ENCODE measurements at places on chromosomes 3 and 15. TPM values are rescaled to one million over a fixed set of nuclear protein-coding genes. Genes with fewer than 3 reads are reported as not detected.

GRCh38 chr15:70907784-70908471 is 15.3 kb downstream of the LRRC49 start:
- H3K27ac ChIP-seq = no peak overlapping the region
- DNase-seq = no peak
- no peaks in the 10 kb centered on the region for H3K4me1 ChIP-seq
- peaks cover 35% of the 10 kb centered on the region for H3K36me3 ChIP-seq
- no peaks in the 10 kb centered on the region for H3K27me3 ChIP-seq

GRCh38 chr3:67382536-67382935 is 271.9 kb downstream of the SUCLG2 start:
- H3K4me3 ChIP-seq = no peak overlapping the region
- no peak overlapping the region for H3K27ac ChIP-seq

DNA sequence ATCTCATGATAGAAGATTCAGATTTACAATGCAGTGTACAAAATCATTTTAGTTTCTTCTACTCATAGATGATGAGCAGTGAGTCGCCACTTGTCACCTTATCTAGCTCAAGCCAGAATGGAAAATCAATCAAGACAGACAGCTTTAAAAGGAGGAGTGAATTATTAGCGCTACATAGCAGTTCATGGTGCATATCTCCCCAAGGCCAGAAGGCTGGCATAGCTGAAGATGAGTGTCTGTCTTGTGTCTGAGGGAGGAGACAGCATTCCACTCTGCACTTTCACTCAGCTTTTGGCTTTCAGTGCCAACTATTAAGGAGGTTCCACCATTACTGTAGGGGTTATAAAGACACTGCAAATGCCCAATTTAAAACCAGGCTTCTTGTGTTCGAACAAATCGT is 804.1 kb upstream of the LMCD1 start:
- H3K27ac ChIP-seq = no peak overlapping the region
- H3K4me1 ChIP-seq = no peaks in the 10 kb centered on the region
- H3K4me3 ChIP-seq = no peak overlapping the region
- no peaks in the 10 kb centered on the region for H3K27me3 ChIP-seq

The MESP2 gene
- total RNA-seq = not detected

The SPATA12 gene
- not detected for total RNA-seq

DNA sequence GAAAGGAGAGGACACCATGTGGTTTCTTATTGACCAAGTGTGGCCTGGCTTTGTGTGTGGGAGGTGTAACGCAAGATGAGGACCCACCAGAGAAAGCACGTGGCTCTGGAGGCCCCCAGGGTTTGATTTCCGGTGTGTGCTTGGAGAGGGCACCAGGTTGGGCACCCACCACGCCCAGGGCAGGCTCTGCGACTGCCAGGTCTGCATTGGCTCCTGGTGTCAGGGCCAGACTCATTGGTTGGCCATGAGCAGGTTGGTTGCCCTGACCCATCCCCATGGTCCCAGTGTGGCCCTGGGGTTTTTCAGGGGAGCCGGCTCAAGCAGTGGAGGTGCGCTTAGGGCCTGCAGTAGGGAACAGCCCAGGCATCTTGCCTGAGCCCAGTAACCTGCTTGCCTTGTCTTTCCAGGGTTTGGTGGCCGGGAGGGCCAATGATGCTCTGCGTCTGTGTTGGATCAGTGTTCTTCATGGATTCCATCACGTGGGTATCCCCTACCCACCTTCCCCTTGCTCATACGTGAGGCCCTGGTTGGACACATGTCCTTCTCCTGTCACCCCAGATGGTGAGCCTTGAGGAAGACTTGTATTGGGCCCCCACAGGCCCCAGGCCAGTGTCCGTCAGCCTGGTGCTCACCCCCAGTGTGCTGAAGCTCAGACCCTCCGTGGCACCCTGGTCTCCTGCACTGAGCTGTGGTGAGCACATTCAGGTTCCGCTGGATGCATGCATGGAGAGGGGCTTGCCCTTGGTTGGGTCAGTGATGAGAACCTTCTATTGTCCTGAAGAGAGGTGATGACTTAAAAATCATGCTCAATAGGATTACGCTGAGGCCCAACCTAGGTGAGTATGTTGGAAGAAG is 193.9 kb downstream of the UBE3A start:
- no peak for DNase-seq
- H3K4me3 ChIP-seq = no peak overlapping the region
- no peak overlapping the region for H3K27ac ChIP-seq
- H3K27me3 ChIP-seq = no peaks in the 10 kb centered on the region
- no peaks in the 10 kb centered on the region for H3K4me1 ChIP-seq
- peaks cover 2% of the 10 kb centered on the region for H3K36me3 ChIP-seq

The RARRES1 gene
- 35.1 TPM for total RNA-seq

GRCh38 chr15:91472316-91472756 is 372.3 kb downstream of the SV2B start:
- no peaks in the 10 kb centered on the region for H3K36me3 ChIP-seq
- H3K4me3 ChIP-seq = no peak overlapping the region
- no peak for DNase-seq
- H3K27me3 ChIP-seq = no peaks in the 10 kb centered on the region

The IL17RE gene
- total RNA-seq = 0.99 TPM

DNA sequence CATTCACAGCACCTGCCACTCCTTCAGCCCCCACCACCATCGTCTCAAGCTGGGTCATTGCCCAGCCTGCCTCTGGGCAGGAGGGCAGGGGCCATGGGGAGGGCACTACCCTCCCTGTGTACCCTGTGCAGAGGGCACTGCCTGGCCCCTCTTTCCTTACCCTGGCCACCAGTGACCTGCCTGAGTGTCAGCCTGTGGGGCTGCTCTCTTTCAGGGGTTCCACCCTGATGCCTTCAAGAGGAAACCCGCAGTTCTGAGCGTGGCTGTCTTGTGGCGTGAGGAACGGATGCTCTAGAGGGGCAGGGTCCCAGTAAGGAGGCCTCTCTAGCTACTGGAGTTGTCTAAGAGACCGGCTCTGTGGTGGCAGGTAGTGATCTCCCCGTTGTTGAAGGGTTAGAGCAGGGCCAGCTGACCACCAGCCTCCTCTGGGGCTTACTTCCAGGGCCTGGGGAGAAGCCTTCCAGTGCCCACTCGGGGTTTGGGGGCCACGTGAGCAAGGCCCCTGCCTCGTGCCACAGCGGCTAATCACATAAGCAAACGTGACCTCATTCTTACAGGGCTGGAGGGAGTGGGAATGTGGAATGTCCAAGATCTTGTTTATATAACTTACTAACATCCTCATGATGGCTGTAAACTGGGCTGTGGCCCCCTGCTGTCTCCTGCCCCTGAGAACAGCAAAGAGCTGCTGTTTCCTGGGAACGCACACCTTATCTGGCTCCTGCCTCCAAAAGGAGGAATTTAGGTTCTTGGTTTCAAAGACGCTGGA is 31.4 kb upstream of the SEC13 start:
- no peak overlapping the region for H3K27ac ChIP-seq
- no peaks in the 10 kb centered on the region for H3K36me3 ChIP-seq
- H3K4me1 ChIP-seq = no peaks in the 10 kb centered on the region
- H3K27me3 ChIP-seq = no peaks in the 10 kb centered on the region
- DNase-seq = no peak

The PLSCR2 gene
- not detected for total RNA-seq

The IQSEC1 gene
- total RNA-seq = 57.5 TPM

GRCh38 chr3:100103558-100104441 is 10.5 kb downstream of the FILIP1L start:
- H3K4me3 ChIP-seq = no peak overlapping the region
- no peak for DNase-seq
- H3K4me1 ChIP-seq = peaks cover 65% of the 10 kb centered on the region
- peak overlapping the region; percentile 30 for H3K27ac ChIP-seq
- no peaks in the 10 kb centered on the region for H3K27me3 ChIP-seq

DNA sequence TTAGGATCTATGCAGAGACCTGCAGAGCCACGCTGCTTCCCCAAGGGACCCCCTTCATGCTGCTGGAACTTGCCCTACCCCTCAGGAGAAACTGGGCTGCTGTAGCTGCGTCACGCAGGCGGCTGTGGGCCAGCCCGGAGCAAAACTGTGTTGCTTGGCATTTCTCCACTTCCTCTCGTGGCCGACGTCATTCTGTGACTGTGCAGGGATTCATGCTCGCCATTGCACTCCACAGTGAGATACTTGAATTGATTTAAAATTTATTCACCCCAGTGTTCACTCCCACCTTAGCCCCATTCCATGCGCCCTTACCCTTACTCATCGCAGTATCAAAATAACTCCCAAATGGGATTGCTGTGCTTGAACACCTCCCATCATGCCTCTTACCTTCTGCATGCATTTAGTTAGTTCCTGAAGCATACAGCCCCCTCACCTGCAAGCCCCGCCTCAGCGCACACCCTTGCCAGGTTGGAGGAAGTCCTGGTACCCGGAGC is 45.7 kb downstream of the TMEM44 start:
- H3K27ac ChIP-seq = no peak overlapping the region
- peaks cover 9% of the 10 kb centered on the region for H3K4me1 ChIP-seq
- H3K27me3 ChIP-seq = no peaks in the 10 kb centered on the region
- no peak for DNase-seq

The CLDN1 gene
- 1.2 TPM for total RNA-seq

The PDE12 gene
- 26.5 TPM for total RNA-seq

- no peaks in the 10 kb centered on the region for H3K36me3 ChIP-seq
- H3K27ac ChIP-seq = no peak overlapping the region
- H3K4me3 ChIP-seq = no peak overlapping the region
- no peaks in the 10 kb centered on the region for H3K27me3 ChIP-seq
- H3K4me1 ChIP-seq = no peaks in the 10 kb centered on the region
- DNase-seq = no peak
Observed at GRCh38 chr3:23271876-23272741, 69.0 kb downstream of the UBE2E2 start.

The GOLGA8B gene
- total RNA-seq = 20.3 TPM

GRCh38 chr15:42650208-42651066 is 75.0 kb downstream of the STARD9 start:
- H3K27ac ChIP-seq = no peak overlapping the region
- H3K4me3 ChIP-seq = no peak overlapping the region
- DNase-seq = no peak
- peaks cover 26% of the 10 kb centered on the region for H3K36me3 ChIP-seq
- H3K4me1 ChIP-seq = no peaks in the 10 kb centered on the region

All from esophagus muscularis mucosa (tissue), 4 donors.